SW 1271 (cell line): ENCODE measurements at places on chromosomes 12 and 14.

DNA sequence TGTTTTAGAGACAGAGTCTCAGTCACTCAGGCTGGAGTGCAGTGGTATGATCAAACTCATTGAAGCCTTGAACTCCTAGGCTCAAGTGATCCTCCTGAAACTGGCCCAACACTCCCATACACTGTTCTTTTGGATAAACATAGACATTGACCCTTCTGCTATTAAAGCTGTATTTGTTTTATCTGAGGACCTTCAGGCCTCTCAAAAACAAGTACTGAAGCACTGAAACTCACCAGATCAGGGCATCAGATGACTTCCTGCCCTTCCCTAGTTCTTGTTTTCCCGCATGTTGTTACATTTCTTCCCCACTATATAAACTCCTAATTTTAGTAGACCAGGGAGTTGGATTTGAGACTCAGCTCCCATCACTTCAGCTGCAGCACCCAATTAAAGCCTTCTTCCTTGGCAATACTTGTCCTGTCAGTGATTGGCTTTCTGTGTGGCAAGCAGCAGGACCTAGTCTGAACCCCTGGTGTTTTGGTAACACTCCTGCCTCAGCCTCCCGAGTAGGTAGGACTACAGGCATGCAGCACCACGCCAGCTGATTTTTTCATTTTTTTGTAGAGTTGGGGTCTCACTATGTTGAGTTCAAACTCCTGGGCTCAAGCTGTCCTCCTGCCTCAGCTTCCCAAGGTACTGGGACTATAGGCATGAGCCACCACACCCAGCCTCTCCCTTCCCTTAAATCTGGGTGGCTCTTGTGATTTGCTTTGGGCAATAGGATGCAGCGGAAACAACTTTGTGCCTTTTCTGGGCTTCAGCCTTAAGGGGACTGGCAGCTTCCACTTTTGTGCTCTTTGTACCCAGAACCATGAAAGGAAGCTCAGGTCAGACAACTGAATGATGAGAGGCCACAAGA is 12.5 kb upstream of the IFT81 start:
- DNase-seq = no peak

DNA sequence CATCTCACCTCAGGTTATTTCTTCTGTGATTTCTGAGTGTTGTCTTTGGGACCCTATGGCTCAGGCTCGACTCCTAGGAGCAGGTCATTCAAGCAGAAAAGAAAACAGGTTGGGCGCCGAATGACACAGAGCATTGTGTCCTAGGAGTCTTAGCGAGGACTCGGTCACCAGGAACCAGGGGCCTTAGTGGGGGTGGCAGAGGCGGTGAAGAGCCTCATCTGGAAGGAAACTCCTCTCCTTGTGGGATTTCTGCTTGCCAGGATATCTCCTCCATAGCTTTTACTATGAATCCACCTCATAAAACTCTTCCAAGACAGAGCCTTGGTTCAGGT is 630 bp downstream of the PLEKHH1 start:
- DNase-seq = no peak

GRCh38 chr12:28413460-28414109 is 223.3 kb downstream of the CCDC91 start:
- DNase-seq = no peak

GRCh38 chr14:92832137-92832700 is 38.1 kb downstream of the GOLGA5 start:
- no peak for DNase-seq

- no peak for DNase-seq
These were observed 128.1 kb upstream of the ARID2 start for GRCh38 chr12:45601390-45601789.

DNA sequence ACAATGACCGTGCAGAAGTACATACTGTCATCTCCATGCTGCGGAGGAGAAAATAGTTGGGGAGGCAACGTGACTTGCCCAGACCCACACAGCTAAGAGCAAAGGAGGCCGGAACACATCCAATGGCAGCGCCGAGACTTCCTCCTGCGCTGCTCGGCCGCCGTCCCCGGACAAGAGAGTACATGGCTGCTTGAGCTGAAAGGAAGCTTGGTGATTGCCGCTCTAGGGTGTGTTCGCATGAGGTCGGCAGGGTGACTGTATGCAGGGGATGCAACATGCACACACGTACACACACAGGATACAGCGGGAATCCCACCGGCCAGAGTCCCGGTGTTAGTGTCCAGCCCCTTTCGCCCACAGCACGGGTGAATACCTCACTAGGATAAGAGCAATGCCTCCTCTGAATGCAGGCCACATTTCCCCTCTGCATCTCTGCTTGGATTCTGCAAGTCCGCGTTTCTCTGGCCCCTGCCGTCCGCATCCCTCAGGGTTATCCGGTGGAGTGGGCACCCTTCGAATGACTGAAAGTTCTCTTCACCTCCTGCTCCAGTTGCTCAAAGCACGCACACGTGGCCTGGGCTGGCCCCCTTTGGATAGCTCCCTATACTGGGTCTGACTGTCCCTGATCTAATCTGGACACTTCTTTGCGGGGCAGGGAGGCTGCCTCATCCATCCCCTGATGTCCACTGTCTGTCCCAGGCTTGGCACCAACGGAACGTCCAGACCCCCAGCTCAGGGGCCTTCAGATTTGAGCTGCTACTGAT is 78.8 kb downstream of the GSC start:
- no peak for DNase-seq

DNA sequence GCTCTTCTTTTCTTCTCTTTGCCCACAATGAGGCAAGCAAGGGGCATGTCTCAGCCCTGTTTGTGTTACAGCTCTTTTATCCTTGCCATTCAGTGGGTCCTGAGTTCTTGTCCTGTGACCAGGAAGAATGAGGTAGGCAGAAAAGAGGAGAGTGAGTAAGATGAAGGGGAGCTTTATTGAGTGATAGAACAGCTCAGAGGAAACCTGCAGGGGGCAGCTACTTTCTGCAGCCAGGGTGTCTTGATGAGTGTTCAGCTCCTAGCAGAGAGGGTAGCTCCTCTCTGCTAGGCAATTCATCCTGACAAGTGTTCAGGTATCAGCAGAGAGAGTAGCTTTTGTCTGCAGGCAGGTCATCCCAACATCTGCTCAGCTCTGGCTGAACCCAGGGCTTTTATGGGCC is 41.0 kb downstream of the HSD17B6 start:
- DNase-seq = no peak

DNA sequence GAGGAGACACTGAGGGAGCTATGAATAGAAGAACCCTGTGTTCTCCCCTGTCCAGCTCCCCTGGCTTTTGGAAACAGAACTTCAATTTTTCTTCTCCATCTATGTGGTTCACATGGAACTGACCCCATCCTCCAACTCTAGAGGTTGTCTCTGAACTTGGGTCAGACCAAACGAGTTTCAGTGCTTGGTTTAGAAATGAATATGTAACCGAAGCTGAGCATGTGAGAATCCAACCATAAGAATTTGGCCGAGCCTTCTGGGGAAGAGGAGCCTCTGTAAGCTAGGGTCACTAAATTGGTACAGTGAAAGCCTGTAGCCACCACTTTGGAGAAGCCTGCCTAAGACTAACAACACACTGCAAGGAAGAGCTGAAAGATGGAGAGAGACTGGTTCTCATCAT is 464.4 kb downstream of the ZFP36L1 start:
- no peak for DNase-seq
